Stimulated activated CD4-positive, alpha-beta T cell treated with anti-CD3 and anti-CD28 coated beads, Interleukin-12 subunit alpha, Interleukin-12 subunit beta, amount 100 ng/mL, for 48 hours (primary cell): ENCODE measurements at places on chromosomes 5 and 9.

DNA sequence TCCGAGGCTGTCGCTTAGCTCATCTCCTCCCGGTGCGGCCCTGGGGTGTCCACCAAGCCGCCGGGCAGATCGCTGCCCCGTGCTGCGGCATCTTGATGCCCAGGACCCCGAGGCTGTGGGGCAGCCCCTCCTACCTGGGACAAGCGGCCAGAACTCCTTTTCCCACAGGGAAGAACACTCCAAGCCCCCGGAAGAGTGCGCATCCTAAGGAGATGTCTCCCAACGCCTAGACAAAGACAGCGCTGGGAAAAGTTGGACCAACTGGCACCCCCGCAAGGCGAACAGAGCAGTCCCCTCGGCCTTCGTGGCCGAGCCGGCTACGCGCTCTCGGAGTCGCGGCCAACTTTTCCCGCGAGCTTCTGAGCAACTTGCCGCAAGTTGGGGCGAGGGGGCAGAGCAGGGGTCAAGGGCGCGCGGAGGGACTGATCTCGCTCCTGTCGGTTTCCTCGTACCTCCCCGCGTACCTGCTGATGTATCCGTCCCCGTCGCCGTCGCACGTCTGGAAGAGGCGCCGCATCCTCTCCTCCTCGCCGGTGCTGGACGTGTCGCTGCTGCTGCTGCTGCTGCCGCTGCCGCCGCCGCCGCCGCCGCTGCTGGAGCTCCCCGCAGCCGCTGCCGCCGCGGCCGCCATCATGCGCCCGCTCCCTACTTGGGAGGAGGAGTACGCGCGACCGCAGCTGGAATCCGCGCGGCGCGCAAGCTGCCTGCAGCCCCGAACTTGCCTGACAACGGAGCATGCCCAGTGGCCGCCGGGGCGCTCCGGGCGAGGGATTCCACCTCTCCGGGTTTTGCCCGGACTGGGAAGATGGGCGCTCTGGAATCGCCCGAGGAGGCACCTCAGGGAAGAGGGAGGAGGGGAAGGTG lies at the start of gene MCC:
MCC (minus strand) TSS at position 673 of the 864 bp plus-strand sequence.
- peak; percentile 39 for DNase-seq

DNA sequence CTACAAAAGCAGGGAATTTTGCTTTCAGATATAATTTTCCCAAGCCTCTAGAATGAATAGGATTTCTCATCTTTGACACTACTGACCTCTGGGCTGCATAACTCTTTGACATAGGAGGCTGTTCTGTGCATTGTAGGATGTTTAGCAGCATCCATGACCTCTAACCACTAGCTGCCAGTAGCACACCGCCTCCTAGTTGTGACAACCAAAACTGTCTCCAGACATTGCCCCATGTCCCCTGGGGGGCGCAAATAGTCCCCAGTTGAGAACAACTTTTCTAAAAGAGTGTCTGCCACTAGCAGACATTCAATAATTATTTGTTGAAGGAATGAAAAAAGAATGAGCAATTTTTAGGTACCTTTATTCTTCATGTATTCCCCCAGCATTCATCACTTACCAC lies 51.8 kb downstream of the POU4F3 start:
- DNase-seq: no peak

GRCh38 chr9:19624519-19624918 lies 164.3 kb downstream of the SLC24A2 start:
- no peak for DNase-seq

DNA sequence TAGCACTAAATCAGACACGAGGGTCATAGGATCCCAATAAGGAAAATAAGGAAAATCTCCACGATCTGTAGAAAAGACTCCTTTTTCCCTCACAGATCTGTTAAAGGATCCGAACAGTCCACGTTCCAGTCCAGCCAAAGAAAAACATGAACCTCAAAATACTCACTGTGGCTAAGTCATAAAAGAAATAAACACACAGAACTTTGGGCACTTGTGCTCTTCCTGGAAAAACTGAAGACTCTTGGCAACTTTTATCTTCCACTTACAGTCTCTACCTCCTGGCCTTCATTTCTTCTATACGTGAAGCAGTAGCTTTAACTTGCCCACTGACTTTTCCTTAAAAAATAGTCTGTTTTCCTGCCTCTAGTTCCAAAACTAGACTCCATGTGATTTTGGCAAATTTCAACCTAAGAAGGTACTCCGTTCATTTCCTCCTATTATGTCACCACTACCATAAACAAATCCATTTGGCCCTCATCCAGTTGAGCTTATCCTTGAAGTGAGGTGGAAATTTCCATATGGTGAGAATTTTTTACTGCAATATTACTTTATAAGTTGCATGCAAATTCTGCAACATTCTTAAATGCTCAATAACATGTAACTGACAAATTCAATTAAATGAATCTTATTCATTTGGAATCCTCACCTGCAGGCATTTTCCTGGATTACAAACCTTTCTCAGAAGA lies 5.3 kb upstream of the LHFPL2 start:
- DNase-seq: no peak

DNA sequence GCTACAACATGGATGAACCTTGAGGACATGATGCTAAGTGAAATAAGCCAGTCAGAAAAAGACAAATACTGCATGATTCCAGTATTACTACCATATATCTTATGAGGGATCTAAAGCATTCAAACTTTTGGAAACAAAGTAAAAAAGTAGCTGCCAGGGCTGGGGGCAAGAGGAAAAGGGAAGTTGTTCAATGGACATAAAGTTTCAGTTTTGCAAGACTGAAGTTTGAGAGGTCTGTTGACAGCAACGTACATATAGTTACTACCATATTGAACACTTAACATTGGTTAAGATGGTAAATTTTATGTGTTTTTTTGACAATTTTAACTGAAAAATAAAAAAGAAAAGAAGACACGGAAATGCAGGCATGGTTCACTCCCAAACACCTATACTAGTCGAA lies 77.6 kb downstream of the MAPKAP1 start:
- DNase-seq: no peak

DNA sequence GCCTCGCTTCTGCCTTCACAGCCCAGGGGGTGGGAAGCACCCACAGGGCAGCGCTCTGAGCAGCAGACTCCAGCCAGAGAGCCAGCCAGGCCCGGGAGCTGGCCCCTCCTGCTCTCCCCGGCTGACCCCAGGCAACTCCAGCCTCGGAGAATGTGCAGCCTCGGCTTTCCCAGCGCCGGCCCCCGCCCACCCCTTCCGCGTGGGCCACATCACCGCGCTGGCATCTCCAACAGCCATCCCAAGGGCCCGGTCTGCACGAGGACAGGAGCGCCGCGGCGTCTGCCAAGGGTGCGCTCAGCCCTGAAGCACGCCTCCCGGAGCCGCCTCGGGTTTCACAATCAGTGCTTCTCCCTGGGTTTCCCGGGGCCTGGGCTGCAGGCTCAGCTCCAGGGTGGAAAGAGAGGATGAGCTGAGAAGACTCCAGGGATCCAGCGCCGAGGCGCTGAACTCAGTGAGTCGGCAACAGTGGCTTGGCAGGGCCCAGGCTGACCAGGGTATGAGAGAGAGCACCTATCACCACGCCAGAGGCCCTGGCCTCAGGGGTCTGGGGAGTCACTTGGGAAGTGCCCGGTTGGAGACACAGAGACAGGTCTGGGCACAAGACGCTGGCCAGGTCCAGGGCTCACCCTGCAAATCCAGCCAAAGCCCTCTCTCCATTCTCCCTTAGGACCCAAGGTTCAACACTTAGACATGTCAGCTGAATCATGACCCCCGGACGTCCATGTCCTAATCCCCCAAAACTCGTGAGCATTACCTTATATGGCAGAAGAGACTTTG lies 79.6 kb downstream of the ADAMTS2 start:
- DNase-seq: no peak

DNA sequence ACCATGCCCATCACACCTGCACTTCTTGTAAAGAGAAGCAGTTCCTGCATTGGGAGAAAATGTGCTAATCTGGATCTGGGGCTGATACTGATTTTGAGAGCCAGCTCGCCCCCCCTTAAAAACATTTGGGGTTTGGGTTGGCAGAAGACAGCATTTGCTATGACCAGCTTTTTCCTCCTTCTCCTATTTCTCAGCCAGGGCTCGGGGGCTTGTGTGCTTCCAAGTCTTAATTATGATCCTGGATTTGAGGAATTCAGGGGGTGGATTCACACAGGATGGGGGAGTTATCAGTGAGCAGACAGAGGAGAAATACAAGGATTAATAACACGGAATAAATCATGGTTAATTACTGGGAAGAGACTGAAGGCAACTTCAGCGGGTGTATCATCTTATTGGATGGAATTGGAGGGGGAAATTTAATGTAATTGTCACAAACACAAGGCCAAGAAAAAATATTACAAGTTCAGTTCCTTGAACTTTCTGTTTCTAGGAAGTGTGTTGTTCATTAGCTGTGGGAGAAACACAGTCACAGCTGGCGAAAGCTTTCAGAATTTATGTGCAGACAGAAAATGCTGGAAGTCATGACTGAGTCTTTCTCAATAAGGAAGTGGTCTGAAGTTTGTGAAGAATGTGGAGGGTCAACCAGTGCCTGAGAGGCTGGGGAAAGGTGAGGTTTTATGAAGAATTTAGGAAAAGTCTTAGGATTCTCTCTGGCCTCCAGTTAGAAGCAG lies 15.3 kb downstream of the C9orf152 start:
- DNase-seq: no peak

DNA sequence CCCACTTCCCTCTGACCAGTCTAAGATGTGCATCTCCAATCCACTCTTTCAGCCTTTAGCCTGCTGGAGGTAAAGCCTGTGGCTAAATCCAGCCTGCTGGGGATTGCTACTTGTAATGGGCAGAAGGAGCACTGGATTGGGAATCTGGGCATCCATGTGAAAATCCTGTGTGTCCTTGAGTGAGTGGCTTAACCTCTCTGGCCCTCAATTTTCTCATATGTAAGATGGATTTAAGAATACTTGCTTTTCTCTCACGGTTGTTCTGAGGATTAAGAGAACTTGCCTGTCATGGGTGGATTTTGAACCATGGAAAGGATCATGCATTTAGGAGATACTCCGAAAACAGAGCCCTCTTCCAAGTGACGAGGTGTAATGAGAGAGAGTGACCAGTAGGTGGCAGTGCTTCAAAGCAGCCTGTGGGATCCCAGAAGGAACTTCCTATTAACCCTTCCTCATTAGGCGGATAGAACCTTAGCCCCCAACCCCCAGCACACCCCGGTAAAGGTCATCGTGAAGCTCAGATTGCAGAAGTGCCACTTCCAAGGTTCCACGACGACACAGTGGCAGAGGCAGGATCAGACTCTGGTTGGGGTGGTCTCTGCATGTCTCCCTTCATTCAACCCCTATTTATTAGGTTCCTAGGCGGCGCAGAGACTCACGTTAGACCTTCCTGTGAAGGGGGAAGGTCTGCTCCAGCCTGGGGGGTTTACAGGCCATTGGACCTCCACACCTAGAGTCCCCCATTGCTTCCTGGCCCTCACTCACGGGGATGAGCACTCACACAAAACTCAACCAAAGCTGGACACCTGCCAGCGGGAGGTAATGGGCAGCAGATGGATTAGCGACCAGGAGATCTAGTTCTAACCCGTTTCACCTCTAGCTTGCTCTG lies 68.7 kb upstream of the ZNF618 start:
- DNase-seq: peak; percentile 9

DNA sequence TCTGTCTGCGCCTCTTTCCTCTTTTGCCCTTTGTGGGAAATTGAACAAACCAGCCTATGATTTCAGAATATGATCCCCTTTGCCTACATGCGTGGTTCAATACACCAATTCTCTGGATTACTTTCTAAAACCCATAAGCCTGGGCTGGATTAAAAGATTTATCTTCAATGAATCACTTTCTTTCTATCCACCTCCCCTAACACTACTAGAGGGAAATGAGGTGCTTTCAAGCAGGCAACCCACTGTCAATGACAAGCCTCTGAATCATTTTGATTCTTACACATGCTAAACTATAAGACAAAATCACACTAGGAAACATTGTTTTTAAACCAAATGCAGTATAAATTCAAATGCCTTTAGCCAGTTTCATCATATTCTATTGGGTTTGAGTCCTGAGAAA lies 257.5 kb downstream of the AGTPBP1 start:
- no peak for DNase-seq

DNA sequence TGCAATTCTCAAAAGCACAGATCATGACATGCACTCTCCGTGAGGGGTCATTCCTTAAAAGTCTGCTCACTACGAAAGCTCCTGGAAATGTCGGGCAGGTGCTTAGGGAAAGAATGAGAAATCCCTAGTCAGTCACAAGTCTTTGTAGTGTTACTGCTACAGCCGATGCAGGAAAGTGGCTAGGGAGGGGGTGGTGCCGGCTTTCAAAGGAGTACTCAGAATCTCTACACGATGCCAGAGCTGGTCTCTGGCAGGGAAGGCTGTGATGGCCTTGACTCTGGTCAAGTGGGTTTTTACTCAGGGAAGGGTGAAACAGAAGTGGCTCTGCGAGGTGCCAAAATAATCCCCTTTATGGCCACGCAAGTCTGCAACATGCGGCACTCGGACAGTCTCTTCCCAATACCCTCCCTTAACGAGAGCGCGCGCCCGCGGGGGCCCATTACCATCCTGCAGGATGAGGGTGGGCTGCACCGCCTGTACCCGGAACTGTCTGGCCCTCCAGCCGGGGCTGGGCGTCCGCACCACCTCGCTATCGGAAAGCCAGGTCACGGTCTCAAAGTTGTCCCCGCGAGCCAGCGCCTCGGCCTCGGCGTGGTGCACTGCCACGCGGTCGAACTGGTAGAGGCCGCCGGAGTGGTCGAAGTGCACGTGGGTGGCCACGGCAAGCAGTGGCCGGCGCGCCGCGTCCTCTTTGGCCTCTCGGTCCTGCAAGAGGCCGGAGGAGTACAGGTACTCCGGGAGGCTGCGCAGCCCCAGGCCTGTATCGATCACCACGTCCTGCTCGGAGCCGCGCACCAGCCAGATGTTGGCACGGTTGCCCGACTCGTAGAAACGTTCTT lies 956 bp downstream of the MBLAC2 start:
- DNase-seq: peak; percentile 20

DNA sequence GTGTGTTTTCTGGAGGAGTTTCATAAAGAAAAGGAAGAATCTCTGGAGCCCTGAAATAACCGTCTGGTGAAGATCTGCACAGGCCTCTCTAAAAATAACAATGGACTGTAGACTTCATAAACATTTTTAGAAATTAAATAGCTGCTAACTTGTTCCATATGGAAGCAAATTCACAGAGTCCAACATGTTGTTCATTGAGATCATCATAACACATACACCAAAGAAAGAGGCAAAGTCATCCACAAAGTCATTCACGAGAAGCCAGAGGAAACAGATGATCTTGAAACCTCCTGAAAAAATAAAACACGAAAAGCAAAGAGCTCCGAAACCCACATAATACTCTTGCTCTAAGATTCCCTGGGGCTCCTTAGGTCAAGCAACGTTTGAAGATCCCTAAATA lies 347.8 kb downstream of the EFNA5 start:
- DNase-seq: no peak
